ENCODE measurements at places on chromosomes 13 and 19.

- DNase-seq: peak; percentile 24
Measured at GRCh38 chr19:55080121-55080967, 4.7 kb downstream of the EPS8L1 start.

- no peak for DNase-seq
Measured at GRCh38 chr13:40963927-40964326, 55.2 kb downstream of the ELF1 start.

DNA sequence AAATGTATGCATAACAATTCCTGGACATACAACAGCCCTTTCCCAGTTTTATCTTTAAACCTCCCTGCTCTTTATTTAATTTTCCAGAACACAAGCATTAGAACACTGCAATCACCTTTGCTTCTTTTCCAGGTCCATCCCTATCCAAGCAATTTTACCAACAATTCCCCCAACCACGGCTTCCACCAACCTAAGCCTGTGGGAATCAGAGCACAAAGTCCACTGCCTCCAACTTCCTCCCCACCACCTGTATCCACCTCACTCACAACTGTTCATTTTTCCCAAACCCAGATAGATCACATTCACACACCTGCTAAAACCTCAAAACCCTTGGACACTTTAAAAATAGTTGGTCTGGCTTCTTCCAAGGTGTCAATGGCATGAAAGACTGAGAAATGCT lies 39.5 kb downstream of the FOXO1 start:
- DNase-seq: no peak

GRCh38 chr13:78228211-78228610 lies 309.6 kb upstream of the EDNRB start:
- DNase-seq: no peak

DNA sequence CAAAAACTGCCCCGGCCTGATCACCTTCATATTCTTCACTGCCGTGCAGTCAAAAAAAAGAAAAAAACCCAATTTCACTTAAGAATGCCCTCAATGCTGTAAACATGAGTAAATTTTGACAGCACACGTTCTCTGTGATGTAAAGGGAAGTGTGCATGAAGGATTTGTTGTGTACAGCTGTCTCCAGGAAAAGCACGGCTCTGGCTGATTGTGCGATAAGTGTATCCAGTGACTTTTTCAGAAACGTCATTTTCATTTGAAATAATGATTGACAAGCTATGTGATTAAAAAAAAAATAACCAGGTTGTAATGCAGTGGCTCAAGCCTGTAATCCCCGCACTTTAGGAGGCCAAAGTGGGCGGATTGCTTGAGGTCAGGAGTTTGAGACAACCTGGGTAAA lies 39.6 kb downstream of the ANKRD10 start:
- DNase-seq: no peak

DNA sequence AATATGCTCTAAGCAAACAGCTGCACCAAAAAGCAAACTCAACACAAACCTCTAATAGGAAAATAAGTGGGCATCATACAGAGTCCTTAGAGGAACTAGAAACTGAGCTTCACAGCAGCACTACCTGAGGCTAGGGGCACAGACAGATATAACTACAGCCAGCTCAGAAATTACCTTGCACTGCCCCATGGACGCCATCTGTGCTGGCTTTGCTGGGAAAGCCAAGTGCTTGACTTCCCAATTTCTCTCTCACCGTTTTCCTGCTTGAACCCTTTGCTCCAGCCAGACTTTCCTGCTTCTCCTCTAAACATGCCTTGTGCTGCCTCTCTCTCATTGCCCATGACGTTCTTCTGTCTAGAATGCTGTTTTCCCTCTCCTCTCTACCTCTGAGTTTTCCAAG lies 29.3 kb downstream of the MTUS2 start:
- no peak for DNase-seq

- DNase-seq: no peak
Measured at GRCh38 chr19:10760273-10760944, 42.5 kb downstream of the DNM2 start.

- DNase-seq: no peak
Measured at GRCh38 chr19:56083668-56084067, 37.4 kb downstream of the ZNF787 start.

- peak; percentile 63 for DNase-seq
Measured at GRCh38 chr13:110396913-110397381, 89.9 kb downstream of the COL4A2 start.

DNA sequence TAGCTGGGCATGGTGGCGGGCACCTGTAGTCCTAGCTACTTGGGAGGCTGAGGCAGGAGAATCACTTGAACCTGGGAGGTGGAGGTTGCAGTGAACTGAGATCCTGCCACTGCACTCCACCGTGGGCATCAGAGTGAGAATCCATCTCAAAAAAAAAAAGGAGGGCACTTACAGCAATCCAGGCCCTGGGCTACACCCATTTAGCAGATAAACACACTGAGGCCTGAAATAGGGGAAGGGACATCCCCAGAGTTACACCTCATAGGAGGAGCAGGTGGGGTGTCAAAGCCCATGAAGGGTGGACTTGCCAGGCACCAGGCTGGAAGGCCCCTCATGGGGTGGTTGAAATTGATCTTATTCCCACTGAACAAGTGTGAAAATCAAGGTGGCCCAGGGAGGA lies 13.9 kb upstream of the PLAUR start:
- DNase-seq: no peak

DNA sequence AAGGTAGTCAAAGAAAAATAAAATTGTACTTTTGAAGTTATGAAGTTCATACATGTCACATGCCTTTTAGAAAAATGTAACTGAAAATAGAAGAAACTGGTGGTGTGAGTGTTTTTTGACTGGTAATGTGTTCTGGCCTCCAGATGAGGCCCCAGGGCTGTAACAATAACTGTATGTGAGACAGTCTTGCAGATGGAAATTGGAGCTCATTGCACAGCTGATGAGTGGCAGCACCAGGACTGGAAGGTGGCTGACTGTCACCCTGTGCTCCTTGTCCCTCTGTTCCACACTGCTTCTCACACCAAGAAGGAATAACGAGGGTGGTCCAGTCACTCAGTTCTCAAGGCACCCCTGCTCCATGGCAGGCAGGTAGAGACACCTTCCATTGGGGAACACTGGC lies 215.6 kb downstream of the SLC7A1 start:
- DNase-seq: no peak

DNA sequence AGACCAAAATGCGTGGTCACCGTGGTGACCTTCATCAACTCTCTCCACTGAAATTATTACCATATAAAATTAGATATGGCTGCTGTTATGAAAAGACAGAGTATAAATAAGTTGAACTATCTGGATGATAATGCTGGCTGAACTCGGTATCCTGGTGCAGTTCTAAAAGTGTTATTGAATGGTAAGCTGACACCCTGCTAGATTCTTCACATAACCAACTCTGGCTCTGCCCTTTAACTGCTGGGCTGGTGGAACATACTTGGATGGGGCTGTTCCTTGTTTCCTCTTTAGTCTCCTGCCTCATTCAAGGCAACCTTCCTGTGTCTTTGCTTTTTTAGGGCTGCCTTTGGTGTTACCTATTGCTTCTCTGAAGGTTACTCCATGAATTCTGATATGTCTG lies 106.9 kb downstream of the FGF9 start:
- DNase-seq: no peak

GRCh38 chr13:57253551-57253950 lies 86.6 kb downstream of the PRR20E start:
- no peak for DNase-seq

DNA sequence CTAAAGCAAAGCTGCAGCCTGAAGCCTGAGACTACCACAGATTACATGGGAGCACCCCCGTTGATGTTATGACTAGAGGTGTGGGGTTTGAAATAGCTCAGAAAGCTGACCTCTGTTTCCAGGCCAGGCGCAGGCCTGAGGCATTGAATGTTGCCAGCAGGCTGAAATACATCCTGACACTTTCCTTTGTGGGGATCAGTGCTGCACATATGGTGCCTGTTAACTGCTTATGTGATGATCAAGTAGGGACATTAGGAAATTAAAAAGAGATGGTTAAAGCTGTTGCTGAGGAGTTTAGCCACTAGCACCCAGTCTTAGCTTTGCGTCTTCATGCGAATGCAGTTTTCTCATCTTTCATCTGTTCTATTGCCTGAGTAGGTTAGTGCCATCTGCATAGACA lies 83.2 kb downstream of the CCNA1 start:
- no peak for DNase-seq

DNA sequence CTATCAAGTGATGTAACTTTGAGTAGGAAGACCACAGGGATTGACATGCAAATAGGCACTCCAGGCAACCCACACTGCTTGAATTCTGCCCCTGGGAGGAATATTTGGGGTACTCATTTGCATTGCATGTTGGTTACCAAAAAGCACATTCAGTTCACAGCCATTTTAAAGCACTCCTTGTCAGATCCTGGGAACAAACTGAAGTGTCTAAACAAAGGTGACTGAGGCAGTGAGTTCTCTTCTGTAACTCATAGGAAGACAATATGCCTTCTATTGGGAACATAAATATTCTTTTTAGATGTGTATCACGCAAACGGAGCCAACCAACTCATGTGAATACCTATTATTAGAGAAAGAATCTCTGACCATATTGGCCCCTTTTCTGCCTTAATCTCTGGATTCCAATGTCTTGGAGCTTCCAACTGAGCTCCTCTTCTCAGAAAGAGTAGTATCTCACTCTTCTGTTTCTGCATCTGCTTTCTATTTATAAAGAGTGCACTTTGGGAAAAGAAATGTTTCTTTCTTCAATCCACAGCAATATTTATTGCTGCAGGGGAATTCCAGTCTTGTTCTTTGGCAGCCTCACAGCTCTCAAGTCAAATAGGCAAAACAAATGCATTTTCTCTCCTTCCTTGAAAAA lies 125.7 kb upstream of the NBEA start:
- DNase-seq: peak; percentile 81

DNA sequence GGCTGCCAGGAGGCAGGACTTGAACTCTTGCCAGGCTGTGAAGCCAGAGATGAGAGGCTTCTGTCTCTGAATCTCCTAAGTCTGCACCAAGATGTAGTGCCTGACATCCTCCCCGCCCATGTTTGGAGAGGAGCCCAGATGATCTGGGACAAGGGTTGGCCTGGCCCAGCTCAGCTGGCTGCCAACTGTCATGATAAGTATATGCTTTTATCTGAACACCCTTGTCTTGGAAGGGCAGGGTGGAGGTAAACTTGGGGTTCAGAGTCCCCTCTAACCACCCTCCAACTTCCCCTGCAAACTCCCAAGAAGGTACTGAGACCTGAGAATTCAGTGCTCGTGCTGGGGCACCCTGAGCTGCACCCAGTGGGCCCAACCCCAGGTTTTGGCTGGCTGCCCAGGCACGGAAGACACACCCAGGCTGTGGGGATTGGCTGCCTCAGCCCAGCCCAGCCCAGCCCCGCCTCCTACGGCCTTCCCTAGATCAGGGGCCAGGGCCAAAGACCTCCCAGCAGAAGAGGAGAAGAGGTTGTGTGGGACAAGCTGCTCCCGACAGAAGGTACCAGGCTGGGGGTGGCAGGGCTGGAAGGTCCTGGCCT lies at the start of gene CYP4F12:
Gene CYP4F12 (plus strand): TSS at position 508 of the 596 bp plus-strand sequence. CDS start 443 bp downstream, outside the sequence.
- peak; percentile 69 for DNase-seq

- no peak for DNase-seq
Measured at GRCh38 chr13:104315606-104316005, 1249.4 kb upstream of the SLC10A2 start.

DNA sequence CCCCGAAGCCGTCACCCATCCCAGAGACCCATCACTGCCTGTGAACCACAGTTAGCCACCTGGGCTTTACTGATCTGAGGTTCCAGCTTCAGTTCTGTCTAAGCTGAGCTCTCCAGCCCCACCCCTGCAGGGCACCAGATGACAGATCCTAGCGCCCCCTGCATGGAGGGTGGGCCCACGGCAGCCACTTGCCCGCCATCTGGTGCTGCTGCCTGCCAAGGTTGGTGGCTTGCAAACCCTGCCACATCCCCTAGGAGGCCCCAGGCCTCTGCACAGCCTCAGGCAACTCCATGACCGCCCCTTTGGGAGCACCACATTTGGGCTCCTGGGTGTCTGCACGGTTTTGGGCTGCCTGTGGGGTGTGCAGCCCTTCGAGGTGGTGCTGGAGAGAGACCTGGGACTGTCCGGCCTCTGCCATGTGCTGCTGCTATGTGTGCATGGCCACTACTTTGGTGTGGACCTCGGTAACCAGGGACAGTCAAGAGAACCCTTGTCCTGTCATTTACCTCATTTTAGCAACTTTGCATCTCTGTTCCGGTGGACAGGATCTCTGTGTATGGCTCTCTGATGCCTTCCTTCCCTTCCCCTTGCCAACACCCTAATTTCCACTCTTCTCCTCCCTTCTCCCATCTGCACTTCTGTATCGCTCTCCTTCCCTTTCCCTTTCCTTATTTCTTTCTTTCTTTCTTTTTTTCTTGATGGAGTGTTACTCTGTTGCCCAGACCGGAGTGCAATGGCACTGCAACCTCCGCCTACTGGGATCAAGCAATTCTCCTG lies 17.4 kb upstream of the SDHAF1 start:
- no peak for DNase-seq

DNA sequence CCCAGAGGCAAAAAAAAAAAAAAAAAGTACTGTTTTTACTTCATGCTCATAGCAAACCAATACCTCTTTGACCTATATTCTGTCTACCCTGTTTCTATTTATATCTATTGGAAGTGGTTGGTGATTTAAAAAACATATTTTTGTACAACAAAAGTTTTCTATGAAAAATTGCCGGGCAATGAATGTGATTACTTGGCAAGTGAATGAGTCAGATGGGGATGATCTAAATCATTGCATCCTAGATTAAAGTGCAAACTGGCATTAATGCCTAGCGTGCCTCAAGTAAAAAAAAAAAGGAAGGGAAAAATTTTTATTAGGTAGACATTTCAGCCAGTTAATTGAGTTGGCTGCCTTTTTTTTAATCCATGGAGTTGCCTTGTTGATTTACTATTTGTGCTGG lies 500.6 kb downstream of the KCTD12 start:
- DNase-seq: no peak

DNA sequence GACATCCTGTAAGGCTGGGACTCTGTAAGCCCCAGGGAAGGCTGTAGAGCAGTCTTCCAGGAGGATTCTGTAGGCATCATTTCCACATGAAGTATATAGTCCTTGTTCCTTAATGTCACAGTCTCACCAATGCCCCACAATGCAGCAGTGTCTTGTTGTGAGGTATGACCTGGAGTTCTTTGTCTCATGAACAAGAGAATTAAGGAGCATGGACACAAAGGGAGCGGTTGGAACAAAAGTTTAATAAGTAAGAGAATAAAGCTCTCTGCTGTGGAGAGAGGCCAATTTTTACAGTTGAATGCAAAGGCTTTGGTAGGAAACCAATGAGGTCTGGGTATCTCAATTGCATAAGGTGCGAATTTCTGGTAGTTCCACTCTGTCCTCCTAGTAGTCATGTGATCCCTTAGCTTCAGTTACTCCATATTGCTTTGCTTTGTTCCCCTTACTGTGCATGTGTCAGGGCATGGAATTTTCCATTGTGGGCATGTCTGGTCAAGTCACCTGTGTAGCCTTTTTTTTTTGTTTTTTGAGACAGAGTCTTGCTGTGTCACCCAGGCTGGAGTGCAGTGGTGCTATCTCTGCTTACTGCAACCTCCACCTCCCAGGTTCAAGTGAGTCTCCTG lies 124.3 kb upstream of the TMTC4 start:
- no peak for DNase-seq

- DNase-seq: no peak
Measured at GRCh38 chr13:111604097-111604496, 283.7 kb downstream of the TEX29 start.

- no peak for DNase-seq
Measured at GRCh38 chr19:53130506-53130905, 2.2 kb downstream of the ZNF415 start.

GRCh38 chr19:39814595-39814994 lies 19.4 kb downstream of the DYRK1B start:
- DNase-seq: no peak

GRCh38 chr19:4568886-4569285 lies 9.4 kb upstream of the SEMA6B start:
- DNase-seq: no peak
